ENCODE measurements at places on chromosomes 3 and 15.

- DNase-seq, result no peak
Observed at GRCh38 chr15:89305395-89305794, 29.2 kb downstream of the POLG start.

GRCh38 chr3:65641777-65642176 lies 396.9 kb downstream of the MAGI1 start:
- no peak for DNase-seq

GRCh38 chr3:140434261-140434905 lies 243.5 kb upstream of the TRIM42 start:
- no peak for DNase-seq

DNA sequence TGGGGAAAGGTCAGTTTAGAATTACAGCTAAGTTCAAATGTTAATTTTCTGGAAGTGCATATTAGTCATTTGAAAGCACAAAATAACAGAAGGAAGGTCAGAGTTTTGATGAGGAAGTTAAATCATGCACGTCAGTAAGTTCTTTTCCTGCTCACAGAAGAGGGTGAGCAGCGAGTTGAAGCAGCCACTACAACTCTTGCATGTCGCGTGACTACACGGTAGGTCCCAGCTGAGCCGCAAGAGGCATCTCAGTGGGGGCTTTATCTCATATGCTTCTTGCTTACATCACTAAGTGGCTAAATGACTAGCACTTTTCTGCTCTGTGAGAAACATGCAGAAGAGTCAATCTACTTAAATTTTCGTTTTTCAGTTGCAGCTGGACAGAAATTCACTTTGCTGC lies 21.3 kb upstream of the SEC62 start:
- peak; percentile 4 for DNase-seq

DNA sequence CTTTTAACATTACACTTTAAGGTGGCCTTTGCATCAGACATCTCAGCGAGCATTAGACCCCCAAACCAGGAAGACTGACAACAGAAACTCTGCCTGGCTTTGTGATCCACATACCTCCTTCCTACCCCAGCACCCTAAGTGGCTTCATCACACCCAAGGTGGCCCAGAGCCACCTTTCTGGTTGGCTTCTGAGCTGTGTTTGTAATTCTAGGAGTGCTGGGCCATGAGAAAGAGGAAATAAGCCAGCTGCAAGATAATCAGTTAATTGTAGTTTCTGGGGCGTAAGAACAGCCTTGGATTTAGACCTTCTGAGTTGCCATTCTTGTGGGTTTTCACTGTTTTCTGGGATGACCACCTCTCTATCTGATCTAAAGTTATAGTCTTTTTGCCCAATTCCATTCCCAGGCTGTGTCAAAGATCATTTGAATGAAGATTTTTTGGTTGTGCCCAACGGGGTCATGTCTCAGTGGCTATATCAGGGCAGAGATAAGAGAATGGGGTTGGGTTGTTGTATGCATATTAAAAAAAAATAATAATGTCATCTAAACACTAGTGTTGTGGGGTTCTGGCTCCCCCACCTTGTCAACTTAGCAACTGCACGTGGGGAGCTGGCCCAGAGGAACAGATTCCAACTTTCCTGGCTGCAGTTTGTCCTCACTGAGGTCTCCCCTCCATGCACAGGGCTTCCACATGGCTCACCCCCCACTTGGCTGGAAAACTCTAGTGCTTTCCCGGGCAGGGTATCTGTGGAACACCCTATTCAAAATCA lies 234.8 kb upstream of the WNT5A start:
- no peak for DNase-seq

DNA sequence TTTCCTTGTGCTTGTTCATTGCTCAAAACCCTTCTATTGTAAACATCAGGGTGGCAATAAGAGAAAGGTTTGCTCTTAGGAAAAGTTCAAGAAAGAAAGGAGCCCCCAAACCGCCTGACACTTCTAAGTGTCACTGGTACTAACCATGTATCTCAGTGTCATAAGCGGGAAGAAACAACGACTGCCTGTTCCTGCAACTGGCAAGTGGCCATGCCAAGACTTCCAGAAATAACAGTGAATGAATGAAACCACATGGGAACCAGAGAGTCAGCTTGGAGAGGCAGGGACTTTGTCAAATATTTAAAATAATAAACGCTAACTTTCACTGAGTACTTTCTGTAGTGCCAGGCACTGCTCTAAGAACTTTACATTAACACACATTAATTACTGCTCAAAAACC lies 1.1 kb downstream of the PLSCR2 start:
- no peak for DNase-seq

- no peak for DNase-seq
Observed at GRCh38 chr15:101179341-101180153, 72.3 kb downstream of the CHSY1 start.
